ENCODE measurements at places on chromosomes 12 and 14.
A peak's percentile ranks its signal among the peaks of the same experiment; 100 is the strongest.

GRCh38 chr12:25924491-25925001, 33.9 kb upstream of the RASSF8 start:
- no peak for DNase-seq

- no peak for DNase-seq
Measured at GRCh38 chr12:65673732-65674131, 150.6 kb upstream of the HMGA2 start.

GRCh38 chr12:45208604-45209487, 7.0 kb upstream of the ANO6 start:
- no peak for DNase-seq

- DNase-seq = no peak
Measured at GRCh38 chr14:39396448-39396847, 35.8 kb downstream of the FBXO33 start.

- no peak for DNase-seq
Measured at GRCh38 chr12:120257041-120257821, 8.3 kb downstream of the PXN start.

GRCh38 chr14:81390696-81391095, 9.4 kb downstream of the STON2 start:
- DNase-seq = no peak

- peak; percentile 18 for DNase-seq
Measured at GRCh38 chr14:59870277-59871165, at the start of gene RTN1. RTN1 (minus strand) TSS chr14:59870776; CDS start chr14:59870630, 146 bp downstream.

DNA sequence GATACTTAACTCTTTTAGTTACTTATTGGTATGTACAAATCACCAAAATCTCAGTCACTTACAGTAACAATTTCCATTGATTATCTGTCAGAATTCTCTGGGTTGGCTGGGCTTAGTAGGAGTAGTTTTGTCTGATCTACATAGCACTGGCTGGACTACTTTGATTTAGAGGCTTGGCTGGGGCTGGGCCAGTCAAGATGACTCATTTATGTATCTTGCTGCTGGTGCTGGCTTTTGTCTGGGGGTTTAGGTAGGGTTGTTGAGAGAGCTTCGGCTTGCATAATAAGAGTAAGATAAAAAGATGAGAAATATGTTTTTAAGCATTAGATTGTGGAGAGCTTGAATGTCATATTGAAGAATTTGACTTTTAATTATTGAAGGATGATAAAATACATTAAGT, 1093.7 kb downstream of the SLC6A15 start:
- no peak for DNase-seq

DNA sequence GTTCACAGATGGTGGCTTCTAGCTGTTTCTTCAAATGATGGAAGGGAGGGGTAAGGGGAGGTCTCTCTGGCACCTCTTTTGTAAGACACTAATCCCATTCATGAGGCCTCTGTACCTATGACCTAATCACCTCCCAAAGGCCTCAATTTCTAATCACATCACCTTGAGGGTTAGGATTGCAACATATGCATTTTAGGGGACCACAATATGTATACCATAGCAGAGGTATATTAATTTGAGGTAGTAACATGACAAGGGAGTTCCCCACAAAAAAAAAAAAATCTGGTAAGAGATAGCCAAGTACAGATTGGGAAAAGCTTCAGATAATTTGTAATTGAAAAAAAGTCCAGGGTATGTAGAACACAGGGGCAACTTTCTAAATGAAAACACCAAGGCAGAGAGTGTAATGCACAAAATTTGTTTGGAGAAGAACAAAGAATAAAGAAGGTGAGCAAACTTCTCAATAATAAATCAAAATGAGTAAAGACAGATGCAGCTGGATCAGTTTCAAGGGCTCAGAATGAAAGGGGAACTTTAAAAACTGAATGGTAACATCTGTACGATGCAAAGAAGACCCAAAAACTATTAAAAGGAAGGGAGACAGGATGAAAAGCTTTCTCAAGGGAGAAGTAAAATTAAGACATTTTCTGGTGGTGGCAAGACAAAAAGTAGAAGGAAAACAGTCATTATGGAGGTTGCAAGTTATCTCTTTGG, 125.5 kb upstream of the DCN start:
- DNase-seq = no peak

DNA sequence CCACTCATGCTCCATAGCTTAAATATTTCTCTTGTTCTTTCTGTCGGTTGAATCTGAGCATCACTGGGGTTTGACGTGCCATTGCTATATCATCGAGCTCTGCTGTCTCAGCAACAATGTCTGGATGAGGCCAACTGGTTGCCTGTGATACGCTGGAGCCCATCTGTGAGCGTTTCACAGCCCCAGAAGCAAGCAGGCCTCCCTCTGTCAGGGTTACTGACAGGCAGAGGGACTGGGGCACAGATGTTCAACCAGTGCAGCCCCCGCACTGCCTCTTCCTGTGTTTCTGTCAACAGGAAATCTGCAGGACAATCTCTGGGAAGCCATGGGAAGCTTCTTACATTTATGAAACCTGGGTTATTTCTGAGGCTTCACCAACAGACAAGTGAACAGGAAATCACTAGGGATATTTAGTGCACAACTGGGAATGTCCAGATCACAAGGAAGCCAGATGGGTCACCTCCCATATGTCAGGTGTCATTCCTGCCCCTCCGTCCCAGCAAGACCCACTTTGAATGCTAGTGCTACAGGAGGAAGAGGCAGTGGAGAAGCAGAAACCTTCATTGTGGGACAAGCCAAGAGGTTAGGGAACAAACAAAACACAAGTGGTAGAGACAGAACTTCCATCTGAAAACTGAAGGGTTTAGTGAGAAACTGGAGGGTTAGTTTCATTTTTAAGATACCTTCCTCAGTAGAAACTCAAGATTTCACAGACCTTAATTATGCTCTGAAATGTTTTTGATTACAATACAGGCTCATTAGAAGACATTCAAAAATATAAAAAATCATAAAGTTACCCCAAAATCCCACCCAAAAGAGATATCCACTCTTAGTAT, 24.1 kb downstream of the DMAC2L start:
- DNase-seq = peak; percentile 27

- no peak for DNase-seq
Measured at GRCh38 chr12:2485681-2486080, 309.1 kb upstream of the FKBP4 start.

DNA sequence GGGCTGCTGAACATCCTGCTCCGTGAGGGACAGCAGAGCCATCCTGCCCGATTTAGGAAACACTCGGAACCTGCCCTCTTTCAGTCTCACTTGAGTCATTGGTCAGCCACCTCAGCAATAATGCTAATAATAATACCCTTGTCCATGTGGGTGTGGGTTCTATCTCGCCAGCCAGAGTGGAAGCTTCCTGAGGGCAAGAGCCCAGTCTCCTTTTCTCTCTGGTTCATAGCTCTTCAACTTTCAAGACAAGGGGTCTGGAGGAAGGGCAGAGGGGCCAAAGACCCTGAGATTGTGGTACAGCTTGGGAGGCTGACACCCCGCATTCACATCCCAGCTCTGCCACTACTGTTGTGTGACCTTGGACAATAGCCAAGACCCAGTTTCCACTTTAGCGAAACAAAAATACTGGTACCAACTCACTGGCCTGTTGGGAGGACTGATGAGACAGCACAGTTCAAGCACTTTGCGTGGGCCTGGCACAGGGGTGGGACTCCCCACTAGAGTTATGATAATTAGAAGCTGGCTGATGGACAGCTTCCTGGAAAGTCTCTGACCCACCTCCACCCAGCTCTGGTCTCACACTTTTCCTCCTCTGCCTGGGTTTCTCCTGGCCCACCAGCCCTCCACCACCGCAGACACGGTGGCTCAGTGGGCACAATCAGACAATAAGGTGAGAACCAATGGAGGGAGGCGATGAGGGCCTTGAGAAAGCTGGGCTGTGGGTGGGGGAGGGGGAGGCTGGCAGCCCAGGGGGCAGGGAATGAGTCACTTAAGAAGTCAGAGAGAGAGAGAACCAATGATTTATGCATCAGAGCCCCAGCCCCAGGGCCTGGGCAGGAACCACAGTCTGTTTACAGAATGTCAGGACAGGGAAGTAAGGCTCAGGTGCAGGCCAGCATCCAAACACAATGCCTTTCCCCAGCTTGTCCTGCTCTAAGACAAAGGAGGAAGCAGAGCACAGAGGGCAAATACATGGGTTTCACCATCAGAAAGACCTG, 9.6 kb downstream of the FAIM2 start:
- no peak for DNase-seq

DNA sequence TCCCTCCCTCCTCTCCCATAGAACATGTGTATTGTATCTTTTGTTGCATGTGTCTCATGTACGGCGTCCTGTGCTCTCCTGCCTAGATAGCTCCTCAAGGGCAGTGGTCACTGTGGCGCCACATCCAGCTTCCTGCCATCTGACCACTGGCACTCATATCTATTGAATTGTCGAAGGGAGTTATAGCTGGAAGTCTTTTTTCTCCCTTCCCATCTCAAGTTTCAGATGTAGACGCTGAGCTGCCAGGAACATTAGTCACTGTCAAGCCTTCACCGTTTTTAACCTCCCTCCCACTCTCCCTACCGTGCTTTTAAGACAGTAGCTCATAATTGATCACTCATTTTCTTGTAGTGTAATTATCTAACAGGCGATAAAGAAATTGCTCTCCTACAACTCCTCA, 33.0 kb downstream of the MTHFD1 start:
- no peak for DNase-seq

DNA sequence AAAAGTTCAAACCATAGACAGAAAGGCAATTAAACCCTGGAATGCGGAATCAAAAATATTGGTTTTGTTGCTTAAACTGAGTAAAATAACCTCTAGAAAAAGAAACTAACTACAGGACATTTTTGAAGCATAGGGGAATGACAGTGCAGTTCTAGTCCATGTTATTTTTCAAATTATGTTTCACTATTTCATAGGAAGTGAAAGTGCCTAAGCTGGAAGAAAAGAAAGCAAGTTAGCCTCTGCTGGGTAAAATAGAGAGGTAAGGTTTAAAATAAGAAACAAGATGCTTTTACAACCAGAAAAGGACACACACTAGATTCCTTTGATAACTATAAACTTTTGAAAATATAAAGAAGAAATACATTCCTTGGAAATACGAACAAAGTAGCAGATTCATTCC, 1.1 kb downstream of the CLECL1 start:
- DNase-seq = no peak

- DNase-seq = no peak
Measured at GRCh38 chr14:68748691-68749090, 44.2 kb downstream of the ZFP36L1 start.

DNA sequence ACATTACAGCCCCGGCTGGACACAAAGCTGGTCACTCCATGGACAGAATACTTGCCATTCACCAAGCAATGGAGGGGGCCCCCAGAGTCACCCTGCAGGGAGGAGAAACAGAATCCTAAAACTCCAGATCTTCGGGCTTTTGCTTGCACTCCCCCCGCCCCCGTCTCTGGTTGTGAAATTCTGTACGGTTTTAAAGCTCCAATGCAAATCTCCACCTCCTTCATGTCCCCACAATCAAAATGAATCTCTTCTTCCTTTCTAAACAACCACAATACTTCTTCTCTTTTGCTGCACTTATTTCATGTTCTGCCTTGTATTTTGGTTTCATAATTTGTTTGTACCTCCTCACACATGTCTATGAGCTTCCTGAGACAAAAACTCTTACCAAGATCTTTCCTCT, 5.8 kb upstream of the BIN2 start:
- DNase-seq = no peak

DNA sequence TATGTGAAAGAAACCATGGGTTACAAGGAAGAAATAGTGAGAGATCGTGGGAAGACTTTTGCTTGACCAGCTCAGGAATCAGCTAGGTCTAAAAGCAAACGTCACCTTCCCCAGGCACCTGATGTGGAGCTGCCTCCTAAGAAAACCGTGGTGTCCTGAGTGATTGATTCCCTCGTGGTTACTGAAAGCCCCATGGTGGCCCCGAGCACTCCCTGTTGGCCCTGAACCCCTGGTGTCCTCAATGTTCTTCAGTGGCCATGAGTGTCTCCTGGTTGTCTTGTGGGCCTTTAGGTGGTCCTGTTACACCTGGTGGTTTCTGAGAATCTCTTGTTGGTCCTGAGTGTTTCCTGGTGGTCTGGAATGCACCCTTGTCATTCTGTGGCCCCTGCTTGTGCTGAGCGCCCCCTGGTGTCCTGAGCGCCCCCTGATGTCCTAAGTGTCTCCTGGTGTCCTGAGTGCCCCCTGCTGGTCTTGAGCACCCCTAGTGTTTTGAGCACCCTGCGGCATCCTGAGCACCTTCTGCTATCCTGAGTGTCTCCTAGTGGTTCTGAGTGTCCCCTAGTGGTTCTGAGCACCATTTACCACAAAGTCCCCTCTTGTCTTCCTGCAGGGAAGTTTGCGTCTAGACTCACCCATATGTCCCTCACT, 518.7 kb downstream of the TMEM121 start:
- no peak for DNase-seq

- DNase-seq = no peak
Measured at GRCh38 chr12:91551927-91552326, 369.3 kb upstream of the DCN start.

DNA sequence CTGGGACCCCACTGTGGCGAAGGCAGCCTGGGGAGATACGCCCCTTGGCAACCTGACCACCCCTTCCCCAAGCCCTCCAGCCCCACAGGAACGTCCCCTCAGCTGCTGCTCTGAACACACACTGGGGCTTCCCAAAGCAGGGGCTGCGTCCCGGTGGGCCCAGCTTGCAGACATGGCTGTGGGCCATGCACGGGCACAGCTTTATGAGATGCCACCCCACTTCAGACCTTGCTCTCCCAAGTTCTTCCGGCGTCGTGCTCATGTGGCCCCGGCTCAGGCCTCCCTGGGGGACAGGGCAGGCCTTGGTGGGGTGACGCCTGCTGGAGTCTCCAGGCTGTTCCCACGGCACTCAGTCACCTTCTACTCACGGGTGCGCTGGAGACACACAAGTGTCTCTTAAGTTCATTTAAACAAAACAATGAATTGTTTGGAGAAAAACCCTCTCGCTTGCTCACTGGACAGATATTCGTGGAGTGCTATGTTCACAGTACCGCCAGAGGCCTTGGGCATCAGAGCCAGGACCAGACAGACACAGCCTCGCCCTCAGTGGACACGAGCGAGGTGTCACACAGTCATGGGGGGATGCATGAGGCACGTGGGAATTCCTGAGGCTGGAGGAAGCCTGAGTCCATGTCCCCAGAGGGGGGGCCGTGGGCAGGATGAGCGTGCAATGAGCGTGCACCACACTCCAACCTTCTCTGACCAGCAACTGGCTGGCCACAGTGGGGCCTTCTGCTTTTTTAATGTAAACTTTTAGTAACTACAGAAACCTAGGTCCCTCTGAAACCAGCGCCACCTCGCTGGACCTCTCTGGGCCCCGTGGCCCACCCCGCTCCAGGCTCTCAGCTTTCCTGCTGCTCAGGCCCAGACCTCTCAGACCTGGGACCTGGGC, 4.3 kb downstream of the GALNT9 start:
- DNase-seq = no peak

DNA sequence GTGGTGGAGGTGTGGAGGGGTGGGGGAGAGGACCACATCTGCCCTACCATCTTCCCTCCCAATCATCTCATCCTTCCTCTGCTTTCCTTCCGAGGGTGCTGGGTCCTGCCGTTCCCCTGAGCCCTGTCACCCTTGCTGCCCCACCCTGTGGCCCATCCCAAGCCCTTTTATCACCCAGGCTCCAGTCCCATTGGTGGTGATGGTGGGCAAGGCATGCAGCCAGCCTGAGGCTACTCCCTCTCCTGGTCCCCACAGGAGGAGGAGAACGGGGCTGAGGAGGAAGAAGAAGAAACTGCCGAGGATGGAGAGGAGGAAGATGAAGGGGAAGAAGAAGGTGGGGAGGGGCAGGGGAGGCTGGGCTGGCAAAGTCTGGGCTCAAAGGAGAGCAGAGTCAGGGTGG, 2.7 kb upstream of the LAG3 start:
- peak; percentile 8 for DNase-seq

GRCh38 chr12:84644908-84645307, 267.7 kb downstream of the SLC6A15 start:
- no peak for DNase-seq

- DNase-seq = no peak
Measured at GRCh38 chr12:93706824-93707223, 29.6 kb downstream of the CRADD start.

- no peak for DNase-seq
Measured at GRCh38 chr12:101743242-101743641, 4.0 kb upstream of the SYCP3 start.

Measured in D721Med (cell line).